ENCODE measurements at places on chromosomes 2 and 18.

GRCh38 chr2:232028071-232028470 lies 66.6 kb downstream of the DIS3L2 start:
- DNase-seq = no peak

- DNase-seq = no peak
Measured at GRCh38 chr2:168152902-168153530, 94.4 kb downstream of the STK39 start.

DNA sequence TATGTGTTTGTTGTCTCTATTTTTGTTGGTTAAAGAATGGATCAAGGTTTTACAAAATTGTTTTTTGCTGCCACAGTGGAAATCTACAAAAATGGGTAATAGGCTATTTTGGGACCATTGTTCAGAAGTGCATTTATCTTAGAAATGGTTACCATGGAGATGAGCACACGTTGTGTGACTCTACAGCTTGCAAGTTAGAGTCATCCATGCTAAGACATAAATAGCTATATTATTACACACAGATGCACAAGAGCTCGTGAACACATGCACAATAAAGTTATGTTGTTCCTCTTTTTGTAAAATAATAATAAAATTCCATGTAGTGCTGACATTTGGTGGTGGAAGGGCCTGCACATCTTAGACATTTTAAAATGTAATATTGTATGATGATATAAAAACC lies 15.5 kb upstream of the DUSP19 start:
- DNase-seq = no peak

- no peak for DNase-seq
Measured at GRCh38 chr2:241905716-241906377, 36.3 kb downstream of the RTP5 start.

DNA sequence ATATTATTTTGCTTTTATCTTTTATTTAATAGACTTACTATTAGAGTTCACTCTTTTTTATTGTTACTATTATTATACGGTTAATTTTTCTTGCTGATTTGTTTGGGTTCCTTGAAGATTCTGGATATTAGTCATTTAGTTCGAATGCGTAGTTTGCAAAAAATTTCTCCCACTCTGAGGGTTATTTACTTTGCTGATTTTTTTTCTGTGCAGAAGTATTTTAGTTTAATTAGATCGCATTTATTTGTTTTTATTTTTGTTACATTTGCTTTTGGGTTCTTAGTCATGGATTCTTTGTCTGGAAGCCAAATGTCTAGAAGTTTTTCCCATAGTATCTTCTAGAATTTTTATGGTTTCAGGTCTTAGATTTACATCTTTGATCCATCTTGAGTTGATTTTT lies 585.2 kb downstream of the CPS1 start:
- DNase-seq = no peak

DNA sequence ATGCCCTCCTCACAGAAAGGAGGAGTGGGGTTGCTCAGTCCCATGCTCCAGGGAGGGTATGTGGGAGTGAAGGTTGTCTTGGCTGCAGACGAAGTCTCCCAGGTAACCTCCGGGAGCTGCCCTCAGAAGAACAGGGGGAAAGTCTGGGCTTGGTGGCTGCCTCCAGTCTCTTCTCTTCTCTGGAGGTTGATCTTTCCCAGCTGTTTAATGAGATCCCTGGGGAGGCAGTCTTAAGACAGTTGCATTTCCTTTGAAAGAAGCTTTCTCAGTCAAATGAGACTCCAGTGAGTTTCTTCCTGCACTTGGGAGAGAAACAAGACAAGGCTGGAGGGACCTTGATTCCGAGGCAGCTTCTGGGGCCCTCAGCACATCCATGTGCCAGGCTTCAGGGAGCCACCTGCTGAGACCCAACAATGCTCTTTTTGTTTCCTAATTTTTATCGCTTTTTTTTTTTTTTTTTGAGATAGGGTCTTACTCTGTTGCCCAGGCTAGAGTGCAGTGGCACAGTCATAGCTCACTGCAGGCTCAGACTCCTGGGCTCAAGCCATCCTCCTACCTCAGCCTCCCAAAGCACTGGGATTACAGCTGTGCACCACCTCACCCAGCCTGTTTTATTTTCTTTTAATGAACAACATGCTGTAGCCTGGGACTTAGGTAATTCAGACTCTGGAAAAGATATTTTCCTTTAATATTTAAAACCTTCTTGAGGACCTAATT lies 71.7 kb upstream of the TPO start:
- no peak for DNase-seq

- no peak for DNase-seq
Measured at GRCh38 chr18:25121442-25121841, 230.5 kb downstream of the ZNF521 start.

- DNase-seq = no peak
Measured at GRCh38 chr2:138730497-138731030, 49.6 kb downstream of the NXPH2 start.

DNA sequence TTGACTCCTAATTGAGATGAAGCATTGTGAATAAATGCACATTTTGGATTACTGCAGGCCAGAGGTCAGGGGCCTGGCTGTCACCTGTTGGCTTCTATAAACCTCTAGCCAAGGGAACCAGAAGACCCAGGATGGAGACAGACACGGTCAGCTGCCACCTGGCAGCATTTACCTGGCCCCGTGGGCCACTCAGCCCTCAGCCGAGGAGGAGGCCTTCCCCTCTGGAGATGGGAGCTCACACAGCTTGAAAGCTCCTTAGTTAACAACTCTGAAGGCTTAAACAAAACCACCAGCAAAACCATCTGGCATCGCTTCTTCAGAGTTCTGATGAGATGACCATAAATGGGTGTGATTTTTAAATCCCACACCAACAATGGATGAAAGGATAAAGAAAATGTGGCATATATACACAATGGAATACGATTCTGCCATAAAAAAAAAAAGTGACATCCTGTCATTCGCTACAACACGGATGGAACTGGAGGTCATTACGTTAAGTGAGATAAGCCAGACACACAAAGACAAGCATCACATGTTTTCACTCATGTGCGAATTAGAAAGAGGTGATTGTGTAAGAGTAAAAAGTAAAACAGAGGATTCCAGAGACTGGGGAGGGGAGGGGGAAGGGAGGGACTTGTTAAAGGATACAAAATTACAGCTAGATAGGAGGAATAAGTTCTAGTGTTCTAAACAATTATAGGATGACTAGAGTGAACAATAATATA lies 218.4 kb downstream of the TMEM163 start:
- DNase-seq = no peak

DNA sequence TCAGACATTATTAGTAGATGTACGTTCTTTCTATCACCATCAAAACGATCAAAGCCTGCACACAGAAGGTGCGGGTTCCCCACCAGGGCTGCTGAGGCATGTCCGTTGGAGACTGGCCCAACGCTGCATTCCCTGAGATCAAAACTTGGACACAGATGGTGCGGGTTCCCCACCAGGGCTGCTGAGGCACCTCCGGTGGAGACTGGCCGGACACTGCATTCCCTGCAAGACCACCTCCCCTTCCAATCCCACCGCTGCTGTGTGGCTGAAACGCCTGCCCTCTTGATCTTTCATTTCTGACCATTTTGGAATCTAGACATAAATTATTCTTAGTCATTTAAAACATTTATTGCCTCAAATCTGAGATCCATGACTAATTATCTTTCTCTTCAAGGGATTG lies 254.2 kb upstream of the SALL3 start:
- DNase-seq = no peak

- no peak for DNase-seq
Measured at GRCh38 chr2:189393440-189394111, 47.7 kb upstream of the WDR75 start.

DNA sequence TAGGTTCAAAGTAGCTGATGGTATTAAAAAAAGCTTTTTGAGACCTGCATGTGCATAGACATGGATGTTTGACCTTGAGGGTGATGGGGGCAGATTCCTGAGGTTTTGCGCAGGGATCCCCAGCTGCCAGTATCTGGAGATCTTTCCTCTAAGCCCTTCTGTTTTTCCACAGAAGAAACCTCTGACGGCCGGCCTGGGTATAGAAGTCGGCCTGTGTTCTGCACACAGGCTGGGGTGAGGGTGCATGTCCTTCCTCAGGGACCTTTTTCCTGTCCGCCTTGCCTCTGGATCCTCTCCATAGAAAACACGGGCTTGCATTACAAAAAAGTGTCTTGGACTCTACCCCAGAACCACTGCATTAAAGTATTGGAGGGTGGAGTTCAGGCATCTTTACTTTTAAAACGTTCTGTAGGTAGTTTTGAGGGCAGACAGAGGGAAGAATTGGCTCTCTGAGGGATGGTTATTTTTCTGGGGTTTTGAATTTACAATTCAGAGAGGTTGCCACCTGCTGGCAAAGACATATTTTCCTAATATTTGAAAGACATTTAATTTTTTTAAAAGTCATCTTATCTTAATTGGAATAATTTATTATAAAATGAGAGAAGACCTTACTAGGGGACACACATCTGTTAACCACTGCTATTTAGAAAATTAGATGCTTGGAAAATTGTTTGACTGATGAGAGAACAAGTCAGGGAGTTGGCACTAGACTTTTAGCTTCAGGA lies 350.6 kb downstream of the DCDC2C start:
- no peak for DNase-seq

GRCh38 chr18:28267878-28268625 lies 91.1 kb upstream of the CDH2 start:
- no peak for DNase-seq

DNA sequence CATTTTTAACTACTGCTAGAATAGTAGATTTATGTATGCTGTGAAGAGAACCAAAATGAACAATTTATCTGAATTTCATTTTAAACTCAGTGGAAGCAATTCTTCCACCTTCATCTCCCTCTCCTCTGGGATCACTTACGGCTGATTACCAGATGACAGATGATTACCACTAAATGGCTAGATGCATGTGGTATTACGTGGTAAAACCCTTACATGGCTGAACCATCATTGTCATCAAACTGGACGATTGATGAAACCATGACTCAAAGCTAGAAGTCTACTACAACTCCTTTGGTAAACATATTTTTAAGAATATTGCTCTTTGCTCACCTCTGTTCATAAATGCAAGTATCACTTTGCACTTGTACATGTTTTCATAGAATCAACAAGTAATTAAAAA lies 48.5 kb upstream of the DOCK10 start:
- no peak for DNase-seq

- no peak for DNase-seq
Measured at GRCh38 chr2:46025676-46026075, 271.5 kb upstream of the EPAS1 start.

DNA sequence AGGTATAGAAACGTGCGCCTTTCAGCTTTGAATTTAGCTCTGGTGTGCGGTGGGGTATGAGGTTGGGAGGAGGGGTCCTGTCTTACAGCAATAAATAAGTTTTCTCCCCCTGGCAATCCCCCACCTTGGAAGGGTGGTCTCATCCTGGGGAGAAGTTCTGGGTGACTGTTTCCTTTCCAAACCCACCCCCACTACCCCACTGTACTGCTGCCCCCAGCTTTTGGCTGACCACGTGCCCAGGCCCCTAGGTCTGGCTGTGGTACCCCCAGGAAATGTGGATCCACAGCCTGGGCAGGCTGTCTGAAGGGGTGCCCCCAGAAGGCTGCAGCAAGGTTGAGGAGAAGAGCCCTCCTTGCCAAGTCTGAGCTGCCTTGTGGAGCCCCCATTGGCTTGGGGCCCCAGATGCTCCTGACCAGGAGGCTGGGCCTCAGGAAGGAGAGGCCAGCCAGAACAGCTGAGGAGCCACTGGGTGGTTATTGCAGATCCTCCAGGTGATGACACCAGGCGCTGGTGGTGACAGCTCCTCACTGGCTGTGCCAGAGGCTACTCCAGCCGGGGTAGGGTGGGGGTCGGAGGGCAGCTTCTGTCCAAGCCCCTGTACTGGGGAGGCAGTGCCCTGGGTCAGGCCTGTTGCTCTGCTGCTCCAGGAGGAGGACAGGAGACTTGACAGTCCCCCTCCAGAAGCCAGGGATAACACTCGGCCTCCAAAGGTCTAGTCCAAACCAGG lies 24.2 kb downstream of the CCT7 start:
- DNase-seq = no peak

- no peak for DNase-seq
Measured at GRCh38 chr2:169732583-169733358, 861 bp upstream of the KLHL23 start.

DNA sequence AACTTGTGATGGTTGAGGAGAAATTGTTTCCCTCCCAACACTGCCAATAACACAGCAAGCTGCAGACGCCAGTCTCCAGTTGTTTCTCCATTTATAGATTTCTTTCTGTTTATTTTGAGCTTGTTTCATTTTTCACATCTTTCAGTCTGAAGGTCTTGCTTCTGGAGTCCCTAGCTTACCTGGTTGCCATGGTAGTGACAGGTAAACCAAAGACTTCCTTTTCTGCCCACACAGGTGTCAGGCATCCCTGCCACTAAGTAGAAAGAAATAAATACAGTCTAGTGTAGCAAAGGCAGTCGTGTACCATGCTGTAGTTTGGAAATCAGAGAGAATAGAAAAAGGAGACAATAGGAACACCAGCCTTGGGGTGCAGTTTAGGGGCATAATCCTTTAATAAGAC lies 82.8 kb downstream of the MARCHF4 start:
- no peak for DNase-seq

- no peak for DNase-seq
Measured at GRCh38 chr2:68178954-68179627, 21.4 kb downstream of the PNO1 start.

- no peak for DNase-seq
Measured at GRCh38 chr2:30663806-30664205, 143.4 kb downstream of the CAPN13 start.

GRCh38 chr2:195632856-195633572 lies 24.0 kb upstream of the SLC39A10 start:
- no peak for DNase-seq

DNA sequence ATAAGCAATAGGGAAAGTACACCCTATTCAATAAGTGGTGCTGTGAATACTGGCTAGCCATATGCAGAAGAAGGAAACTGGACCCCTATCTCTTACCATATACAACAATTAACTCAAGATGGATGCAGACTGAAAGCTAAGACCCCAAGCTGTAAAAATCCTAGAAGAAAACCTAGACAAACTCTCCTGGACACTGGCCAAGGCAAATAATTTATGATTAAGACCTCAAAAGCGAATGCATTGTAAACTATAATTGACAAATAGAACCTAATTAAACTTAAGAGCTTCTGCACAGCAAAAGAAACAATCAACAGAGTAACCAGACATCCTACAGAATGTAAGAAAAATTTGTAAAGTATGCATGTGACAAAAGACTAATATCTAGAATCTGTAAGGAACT lies 41.1 kb upstream of the ASXL3 start:
- DNase-seq = no peak

DNA sequence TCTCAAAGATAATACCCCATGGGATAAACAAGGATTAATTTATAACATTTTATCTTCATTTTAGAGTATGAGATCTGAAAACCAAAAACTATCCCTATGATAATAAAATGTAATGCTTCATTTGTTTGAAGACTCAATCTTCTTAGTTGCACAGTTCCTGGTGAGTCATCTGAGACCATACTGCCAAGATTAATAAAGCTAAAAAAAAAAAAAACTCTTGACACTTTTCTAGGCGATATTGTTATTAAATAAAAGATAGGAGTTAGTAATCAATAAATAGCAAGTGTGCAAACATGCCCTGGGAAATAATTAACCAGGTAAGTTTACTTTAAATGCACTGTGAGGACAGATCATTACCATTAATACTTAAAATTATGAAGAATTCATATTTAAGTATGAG lies 83.9 kb downstream of the RPE start:
- DNase-seq = no peak
